CD4-positive, CD25-positive, alpha-beta regulatory T cell (primary cell): ENCODE measurements at places on chromosomes 12 and 14. TPM values are rescaled to one million over a fixed set of nuclear protein-coding genes. Genes with fewer than 3 reads are reported as not detected.
A peak's percentile ranks its signal among the peaks of the same experiment; 100 is the strongest.

The CCDC196 gene
- not detected for total RNA-seq

- DNase-seq: peak; percentile 73
These were observed 75.3 kb upstream of the OR4E1 start for GRCh38 chr14:21748869-21749303.

The FAIM2 gene
- total RNA-seq: 0.10 TPM

GRCh38 chr12:69987579-69988091 lies 162.6 kb downstream of the MYRFL start:
- DNase-seq: no peak

GRCh38 chr12:131102991-131103668 lies 149.4 kb downstream of the ADGRD1 start:
- no peak for DNase-seq

The GPR84 gene
- not detected for total RNA-seq

GRCh38 chr12:27946421-27946820 lies 26.1 kb downstream of the PTHLH start:
- DNase-seq: no peak

DNA sequence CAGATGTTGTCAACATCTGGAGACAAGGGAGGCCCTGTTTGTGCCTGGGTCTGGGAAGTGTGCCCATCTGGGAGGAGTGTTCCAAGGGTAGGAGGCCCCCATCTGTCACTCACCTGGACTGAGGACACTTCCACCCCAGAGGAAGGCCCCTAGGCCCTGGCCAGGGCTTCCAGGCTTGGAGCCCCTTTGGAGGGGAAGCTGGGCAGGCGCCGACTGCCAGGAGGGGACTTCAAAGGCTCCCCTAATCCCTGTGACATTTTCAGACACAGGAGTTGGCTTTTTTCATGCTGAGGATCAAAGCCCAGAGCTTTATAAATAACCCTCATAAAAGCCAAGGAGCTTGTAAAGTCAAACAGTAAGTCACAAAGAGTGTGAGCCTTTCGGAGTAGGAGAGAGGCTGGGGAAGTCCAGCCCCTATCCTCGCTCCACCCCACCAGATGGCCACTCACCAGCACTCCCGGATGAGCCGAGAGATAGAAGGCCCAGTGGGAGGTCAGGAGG lies 17.6 kb upstream of the FAM222A start:
- DNase-seq: no peak

GRCh38 chr12:5493018-5493417 lies 61.1 kb downstream of the NTF3 start:
- no peak for DNase-seq

The IRF9 gene
- total RNA-seq: 369 TPM

- DNase-seq: peak; percentile 60
These were observed 910.0 kb downstream of the TMEM121 start for GRCh38 chr14:106436310-106436905.

DNA sequence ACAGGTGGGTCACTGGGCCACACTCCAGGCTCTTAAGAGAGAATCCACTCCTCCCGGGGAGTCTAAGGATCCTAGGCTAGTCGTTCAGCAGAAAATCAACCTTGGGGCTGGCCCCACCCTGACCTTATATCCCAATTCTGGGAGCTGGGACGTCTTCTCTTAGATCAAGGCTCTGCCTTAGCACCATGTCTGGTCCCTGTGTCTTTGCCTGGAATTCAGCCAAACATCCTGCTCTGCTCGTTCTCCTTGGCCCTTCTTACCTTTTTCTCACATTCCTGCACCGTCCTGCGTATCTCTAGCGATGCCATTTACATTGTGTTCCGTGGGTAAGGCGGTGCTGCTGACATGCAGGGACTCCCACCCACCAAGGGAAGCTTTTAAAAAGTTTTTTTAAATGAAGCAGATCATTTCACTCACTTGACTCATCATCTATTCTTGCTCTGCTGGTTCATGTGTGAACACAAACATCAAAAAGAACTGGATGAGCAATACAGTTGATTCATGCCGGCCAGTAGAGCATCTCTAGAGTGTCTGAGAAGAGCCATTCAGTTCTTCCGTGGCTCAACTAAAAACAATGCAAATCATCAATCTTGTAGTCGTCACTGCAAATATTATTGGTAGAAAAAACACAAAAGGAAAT lies 50.2 kb downstream of the KCNK13 start:
- no peak for DNase-seq
